Left cardiac atrium (tissue), 4 donors: ENCODE measurements at places on chromosomes 1 and 21. TPM values are rescaled to one million over a fixed set of nuclear protein-coding genes. Genes with fewer than 3 reads are reported as not detected.

DNA sequence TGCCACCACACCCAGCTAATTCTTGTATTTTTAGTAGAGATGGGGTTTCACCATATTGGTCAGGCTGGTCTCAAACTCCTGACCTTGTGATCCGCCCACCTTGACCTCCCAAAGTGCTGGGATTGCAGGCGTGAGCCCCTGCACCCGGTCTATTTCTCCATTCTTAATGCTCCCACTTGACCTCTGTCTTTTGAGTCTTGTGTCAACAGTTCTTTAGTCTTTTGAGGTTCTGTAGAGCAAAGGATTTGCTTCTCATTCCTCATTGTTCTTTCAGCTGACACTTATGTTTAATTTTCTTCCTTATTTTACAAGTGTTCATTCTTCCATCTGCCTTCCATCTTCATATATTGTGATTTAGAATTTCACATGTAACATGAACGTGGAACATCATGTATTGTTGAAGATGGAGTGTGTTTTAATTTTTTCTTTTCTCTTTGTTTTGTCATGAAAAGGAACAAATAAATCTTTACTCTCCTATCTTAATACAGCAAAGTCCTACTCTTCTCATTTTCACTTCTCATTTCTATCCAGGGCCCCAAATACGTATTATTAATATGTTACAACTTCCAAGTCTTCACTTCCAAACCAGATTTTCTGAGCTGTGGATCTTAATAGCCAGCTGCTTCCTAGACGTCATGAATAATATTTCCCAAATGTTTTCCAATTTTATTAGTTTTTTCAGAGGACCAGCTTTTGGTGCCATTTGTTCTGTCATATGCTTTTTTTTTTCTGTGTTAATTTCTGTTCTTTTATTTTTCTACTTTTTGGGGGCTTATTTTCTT lies 16.9 kb downstream of the MTF2 start:
- no peak for DNase-seq

DNA sequence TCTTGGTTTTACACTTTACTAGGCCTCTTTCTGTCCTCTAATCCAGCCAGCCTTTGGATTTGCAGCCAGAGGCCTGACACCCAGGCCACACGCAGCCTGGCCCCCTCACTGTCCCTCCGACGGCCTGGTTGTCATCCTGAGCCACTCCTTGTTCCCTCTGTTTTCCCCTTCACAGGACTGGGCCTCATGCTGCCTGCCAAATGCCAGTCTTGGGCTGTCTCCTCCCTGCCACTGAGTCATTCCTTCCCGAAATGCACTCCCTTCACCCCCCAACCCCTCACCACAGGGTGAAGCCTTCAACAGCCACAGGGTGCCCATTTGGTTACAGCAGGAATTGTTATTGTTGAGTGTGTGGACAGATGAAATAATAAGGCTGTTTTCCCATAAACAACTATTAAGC lies 21.3 kb downstream of the ACOT11 start:
- no peak for DNase-seq

The IGSF8 gene
- total RNA-seq = 22.1 TPM

- no peak for DNase-seq
These were observed 15.1 kb downstream of the PTPN22 start for GRCh38 chr1:113856401-113856790.

- DNase-seq = no peak
These were observed 34.8 kb downstream of the C1orf198 start for GRCh38 chr1:230833511-230833910.

- DNase-seq = no peak
These were observed 151.7 kb upstream of the NR5A2 start for GRCh38 chr1:199875856-199876255.

DNA sequence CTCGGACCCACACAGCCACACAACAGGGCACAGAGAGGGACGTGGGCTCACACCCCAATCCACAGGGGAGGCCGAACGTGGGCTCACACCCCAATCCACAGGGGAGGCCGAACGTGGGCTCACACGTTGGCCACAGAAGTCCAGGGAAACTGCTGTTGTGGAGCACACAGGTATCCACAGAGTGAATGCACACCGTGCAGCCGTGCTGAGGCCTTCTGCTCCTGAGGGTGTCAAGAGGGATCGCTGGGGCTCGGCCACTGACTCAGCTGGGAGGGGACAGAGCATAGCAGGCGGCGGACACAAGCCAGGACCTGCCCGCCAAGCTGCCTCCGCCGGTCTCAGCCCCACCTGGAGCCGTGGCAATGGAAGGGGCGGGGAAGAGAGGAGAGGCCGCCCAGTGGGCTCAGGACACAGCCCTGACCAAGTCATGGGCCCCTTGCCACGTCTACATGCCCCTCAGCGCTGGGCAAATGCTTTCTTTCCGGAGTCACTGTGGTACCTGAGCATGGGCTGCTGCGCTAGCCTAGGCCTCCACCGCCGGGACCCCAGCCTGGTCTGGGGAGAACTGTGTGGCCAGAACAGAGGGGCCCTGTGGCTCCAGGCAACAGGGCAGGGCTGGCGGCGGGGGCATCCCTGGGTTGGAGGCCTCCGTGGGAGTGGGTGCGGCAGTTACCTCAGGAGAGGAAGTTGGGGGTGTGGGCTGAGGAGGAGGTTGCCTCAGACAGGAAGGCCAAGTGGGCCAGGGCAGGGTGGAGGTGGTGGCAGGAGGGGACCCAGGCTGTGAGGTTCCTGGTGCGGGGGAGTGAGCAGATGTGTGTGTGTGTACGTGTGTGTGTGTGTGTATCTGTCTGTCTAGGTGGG lies 1.2 kb downstream of the SYTL1 start:
- no peak for DNase-seq

DNA sequence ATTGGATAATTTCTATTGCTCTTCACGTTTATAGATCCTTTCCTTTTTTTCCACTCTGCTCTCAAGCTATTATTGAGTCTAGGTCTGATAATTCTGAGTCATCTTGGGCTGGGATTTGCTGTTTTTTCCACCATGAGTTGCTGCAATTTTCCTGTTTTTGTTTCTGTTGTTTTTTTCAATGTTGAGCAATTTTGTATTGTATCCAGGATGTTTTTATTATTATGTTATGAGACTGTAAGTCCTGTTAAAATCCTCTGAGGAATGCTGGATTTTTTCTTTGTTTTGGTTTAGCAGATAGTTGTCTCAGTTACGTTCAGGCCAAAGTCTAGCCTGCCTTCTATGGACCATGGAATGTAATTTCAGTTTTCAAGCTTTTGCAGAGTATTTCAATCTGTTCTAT lies 13.0 kb upstream of the SLC35A3 start:
- no peak for DNase-seq

GRCh38 chr1:50105433-50105832 lies 3.3 kb upstream of the ELAVL4 start:
- DNase-seq = no peak
